ENCODE measurements at places on chromosomes 1 and 21. TPM values are rescaled to one million over a fixed set of nuclear protein-coding genes. Genes with fewer than 3 reads are reported as not detected.

Gene RLF
- total RNA-seq, result 15.8 TPM

Gene CD244
- total RNA-seq, result 1.8 TPM

Gene ARTN
- 1.9 TPM for total RNA-seq

Gene SERTAD4
- total RNA-seq, result 9.2 TPM

Gene TNNI3K
- total RNA-seq, result 1.4 TPM

Gene SPRR3
- total RNA-seq, result not detected

Gene TMEM167B
- 39.4 TPM for total RNA-seq
